ENCODE measurements at places on chromosomes 6 and 20. TPM values are rescaled to one million over a fixed set of nuclear protein-coding genes. Genes with fewer than 3 reads are reported as not detected.

GRCh38 chr6:72365773-72366172, 256.1 kb upstream of the KCNQ5 start:
- no peak overlapping the region for H3K4me3 ChIP-seq
- H3K4me1 ChIP-seq = no peaks in the 10 kb centered on the region
- H3K36me3 ChIP-seq = no peaks in the 10 kb centered on the region
- no peak for DNase-seq
- no peak overlapping the region for H3K27ac ChIP-seq

DNA sequence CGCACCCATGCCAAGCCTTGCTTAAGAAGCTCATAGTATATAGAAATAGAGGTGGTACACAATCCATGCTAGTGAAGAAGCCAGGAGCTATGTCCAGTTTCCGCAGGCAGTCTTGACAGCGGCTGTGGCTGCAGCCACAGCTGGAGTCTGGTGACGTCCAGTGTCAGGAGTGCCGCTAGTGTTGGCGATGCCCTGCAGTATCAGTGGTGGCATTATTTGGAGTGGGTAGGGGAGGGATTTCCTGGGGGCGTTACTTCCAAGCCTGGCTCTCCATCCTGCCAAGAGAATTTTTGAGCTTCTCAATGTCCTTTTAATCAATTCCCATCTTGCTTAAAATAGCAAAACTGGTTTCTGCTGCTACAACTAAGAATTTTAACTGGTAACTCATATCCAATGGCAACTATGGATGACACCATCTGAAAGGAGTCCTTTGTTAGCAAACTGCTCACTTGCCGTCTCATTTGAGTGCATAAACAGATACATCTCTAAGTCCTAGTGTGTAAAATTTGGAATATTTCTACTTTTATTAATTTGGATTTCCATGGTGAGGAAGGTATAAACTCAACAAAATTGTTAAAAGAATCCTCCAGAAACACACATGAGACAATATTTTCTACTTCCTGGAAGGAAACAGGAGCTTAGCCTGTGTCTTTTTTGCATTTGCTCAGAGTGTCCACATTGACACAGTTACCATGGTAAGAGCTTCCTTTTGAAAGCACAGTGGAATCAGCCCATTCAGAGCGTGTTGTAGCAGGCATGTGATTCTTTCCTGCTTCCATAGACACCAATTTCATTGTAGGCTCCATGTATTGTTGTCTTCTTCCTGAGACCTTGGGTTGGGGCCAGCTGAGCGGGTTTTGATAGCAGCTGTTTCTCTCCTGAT, 44.6 kb upstream of the PXDC1 start:
- no peak for DNase-seq
- H3K36me3 ChIP-seq = no peaks in the 10 kb centered on the region
- no peak overlapping the region for H3K4me3 ChIP-seq

DNA sequence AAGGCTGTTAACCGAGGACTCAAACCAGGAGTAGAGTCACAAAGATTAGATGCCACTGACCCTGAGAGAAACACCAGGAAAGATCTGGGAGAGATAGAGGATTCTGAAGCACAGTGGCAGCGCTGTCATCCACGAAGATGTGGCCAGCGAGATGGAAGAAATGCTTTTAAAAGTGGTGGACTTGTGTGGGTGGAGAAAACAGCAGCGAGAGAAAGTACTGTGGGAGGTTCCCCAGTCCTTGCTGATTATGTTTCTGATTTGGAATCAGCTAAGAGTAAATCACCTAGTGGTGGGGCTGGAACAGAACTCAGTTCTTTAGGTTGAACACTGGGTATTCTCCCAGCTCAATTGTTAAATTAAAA, 435 bp upstream of the ZNF322 start:
- H3K4me3 ChIP-seq = peak overlapping the region; percentile 89
- DNase-seq = no peak
- peaks cover 3% of the 10 kb centered on the region for H3K4me1 ChIP-seq
- peak overlapping the region; percentile 23 for H3K27ac ChIP-seq
- H3K36me3 ChIP-seq = peaks cover 22% of the 10 kb centered on the region

- no peak overlapping the region for H3K4me3 ChIP-seq
- no peaks in the 10 kb centered on the region for H3K4me1 ChIP-seq
- DNase-seq = no peak
- no peak overlapping the region for H3K27ac ChIP-seq
Observed at GRCh38 chr20:61978491-61978890, 87.2 kb downstream of the TAF4 start.

GRCh38 chr6:110748453-110748852, 66.8 kb downstream of the CDK19 start:
- H3K36me3 ChIP-seq = no peaks in the 10 kb centered on the region
- no peak for DNase-seq
- H3K27me3 ChIP-seq = no peaks in the 10 kb centered on the region
- H3K27ac ChIP-seq = no peak overlapping the region
- no peaks in the 10 kb centered on the region for H3K4me1 ChIP-seq

DNA sequence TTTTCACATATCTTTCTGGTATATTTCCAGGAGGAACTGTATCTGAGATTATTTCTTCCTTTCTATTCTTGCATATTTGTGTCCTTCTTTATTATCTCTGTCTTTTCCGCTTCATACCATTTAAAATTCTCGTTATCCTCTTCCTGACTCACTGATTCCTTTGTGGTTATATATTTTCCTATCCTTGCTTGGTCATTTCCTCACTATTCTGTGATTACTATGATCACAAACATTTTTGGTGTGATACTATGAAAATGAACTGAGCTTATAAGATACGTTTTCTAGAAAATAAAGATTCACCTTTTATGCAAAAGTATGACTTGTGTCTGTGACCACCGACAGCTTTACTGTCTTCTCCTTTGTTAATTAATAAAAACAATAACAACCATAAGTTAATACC, 26.5 kb upstream of the MYCT1 start:
- no peaks in the 10 kb centered on the region for H3K36me3 ChIP-seq
- H3K4me1 ChIP-seq = no peaks in the 10 kb centered on the region
- no peak overlapping the region for H3K4me3 ChIP-seq
- H3K27ac ChIP-seq = no peak overlapping the region
- no peaks in the 10 kb centered on the region for H3K27me3 ChIP-seq
- no peak for DNase-seq

DNA sequence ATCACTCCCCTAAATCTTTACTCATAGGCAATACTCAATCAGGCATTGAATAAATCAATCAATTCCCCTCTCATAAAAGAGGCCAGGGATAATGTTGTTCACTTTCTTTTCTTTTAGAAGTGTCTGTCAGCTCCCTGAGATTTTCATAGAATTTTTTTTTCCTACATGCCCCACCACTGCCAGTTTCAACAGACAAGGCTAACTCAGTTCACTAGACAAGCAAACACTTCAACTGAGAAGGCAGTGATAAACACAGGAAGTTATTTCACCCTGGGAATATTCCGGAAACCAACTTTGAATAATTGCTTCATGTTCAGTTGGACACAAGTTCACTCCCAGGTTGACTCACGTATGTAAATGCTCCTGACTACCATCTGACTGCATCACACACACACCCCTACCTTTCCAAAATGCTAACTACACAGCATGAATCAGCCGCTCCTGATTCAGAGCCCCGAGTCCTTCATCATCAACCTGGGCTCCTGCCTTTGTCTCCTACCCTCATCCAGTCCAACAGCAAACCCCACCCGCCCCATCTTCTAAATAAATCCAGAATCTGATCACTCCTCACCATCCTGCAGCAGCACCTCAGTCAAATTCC, 143.9 kb downstream of the BCAS1 start:
- no peaks in the 10 kb centered on the region for H3K27me3 ChIP-seq
- no peak overlapping the region for H3K4me3 ChIP-seq

DNA sequence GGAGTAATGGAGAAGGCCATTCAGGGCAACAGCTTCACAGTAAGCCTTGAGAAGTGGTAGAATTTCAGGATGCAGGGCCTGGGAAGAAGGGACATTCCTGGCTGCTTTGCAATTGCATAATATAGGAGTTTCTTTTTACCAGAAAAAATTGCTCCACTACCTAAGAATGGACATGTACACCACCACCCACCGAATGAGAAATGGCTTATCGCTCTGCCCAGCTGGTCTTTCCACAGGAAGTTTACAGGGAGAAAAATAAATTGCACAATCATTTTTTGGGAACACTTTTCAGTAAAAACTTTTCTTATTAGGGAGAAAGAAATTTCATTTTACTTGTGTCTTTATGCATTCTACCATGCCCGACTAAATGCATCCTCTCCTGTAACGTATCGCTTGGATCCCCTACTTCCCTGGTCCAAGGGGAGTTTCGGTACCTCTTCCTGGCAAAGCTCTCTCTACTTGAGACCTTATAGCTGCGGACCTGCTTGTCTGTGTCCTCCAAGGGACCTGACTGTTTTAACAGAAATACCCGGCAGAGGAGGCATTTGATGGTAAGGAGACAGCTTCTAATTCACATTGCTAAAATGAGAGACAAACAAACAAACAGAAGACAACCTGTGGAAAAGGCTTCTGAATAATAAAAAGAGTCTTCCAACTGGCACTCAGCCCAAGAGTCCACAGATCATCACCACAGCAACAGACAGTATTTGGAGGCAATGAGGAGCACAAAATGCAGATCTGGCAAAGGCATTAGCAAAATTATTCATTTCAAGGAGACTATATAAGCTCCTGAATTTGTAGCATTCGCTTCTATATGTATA, 54.2 kb downstream of the MAP3K5 start:
- H3K4me3 ChIP-seq = no peak overlapping the region
- no peak overlapping the region for H3K27ac ChIP-seq
- H3K4me1 ChIP-seq = no peaks in the 10 kb centered on the region
- DNase-seq = no peak
- H3K27me3 ChIP-seq = no peaks in the 10 kb centered on the region
- H3K36me3 ChIP-seq = no peaks in the 10 kb centered on the region

DNA sequence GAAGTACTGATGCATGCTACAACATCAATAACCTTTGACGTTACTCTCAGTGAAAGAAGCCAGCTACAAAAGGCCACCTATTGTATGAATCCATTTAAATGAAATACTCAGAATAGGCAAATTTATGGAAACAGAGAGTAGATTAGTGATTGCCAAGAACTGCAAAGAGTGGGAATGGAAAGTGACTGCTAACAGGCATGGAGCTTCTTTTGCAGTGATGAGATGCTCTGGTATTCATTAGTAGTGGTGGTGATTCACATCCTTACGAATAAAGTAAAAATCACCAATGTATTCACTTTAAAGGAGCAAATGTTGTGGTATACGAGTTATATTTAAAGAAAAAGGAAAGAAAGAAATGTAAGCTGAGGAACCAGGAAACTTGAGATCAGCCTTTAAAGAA, 126.8 kb upstream of the SAMD5 start:
- H3K4me3 ChIP-seq = no peak overlapping the region
- no peaks in the 10 kb centered on the region for H3K36me3 ChIP-seq
- H3K4me1 ChIP-seq = no peaks in the 10 kb centered on the region
- H3K27ac ChIP-seq = no peak overlapping the region
- H3K27me3 ChIP-seq = no peaks in the 10 kb centered on the region
- DNase-seq = no peak

DNA sequence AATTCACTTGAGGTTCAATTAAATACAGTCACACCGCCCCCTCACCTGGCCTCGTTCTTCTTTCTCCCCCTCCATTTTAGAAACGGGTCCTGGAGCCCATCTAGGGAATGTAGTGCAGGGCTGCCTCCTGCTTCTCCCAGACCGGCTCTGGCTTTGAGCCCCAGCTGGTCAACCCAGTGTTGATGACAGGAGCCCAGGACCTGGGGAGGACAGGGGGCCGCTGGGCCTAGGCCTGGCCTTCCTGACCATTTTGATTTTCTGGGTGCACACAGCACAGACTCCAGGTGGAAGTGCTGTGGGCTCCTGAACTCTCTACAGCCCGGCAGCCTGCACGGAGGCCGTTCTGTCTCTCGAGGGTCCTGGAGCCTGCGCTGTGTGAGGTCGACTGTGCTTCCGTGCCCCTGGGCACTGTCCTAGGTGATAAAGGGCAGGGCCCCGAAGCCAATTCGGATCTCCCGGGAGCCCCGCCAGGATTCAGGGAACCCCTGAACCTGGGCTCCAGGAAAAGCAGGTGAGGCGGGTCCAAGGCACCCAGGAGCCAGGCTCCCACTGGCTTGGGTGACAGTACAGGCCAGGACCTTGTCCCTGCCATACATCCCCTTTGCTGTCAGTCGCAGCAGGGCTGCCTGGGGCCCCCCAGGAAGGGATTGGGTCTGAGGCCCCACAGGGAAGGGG, 23.3 kb downstream of the NPEPL1 start:
- no peaks in the 10 kb centered on the region for H3K4me1 ChIP-seq
- no peak for DNase-seq
- no peaks in the 10 kb centered on the region for H3K36me3 ChIP-seq
- H3K27me3 ChIP-seq = no peaks in the 10 kb centered on the region

DNA sequence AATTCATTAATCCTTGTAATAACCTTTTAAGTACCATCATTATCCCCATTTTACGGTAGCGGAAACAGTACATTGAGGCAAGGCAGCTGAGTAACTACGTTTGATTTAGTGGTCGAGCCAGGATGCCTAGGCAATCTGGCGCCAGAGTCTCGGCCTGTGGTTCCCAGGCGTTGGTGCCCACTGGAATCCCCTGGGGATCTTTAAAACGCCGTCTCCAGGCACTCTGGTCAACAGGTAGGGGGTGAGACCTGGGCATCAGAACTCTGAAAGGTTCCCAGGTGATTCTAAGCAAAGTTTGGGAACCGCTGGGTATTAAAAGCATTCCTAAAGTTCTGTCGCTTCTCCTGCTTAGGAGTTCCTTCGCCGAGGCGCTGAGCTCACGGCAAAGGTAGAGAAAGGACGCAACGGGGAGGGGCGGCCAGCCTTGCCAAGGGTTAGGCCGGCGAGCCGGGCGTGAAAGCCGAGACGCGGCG, 939 bp downstream of the DTNBP1 start:
- no peaks in the 10 kb centered on the region for H3K27me3 ChIP-seq
- H3K36me3 ChIP-seq = no peaks in the 10 kb centered on the region
- peak overlapping the region; percentile 62 for H3K27ac ChIP-seq
- no peak for DNase-seq

EPPIN gene
- total RNA-seq = not detected

HLA-DPB1 gene
- 1.5 TPM for total RNA-seq

LGSN gene
- total RNA-seq = 0.30 TPM

ULBP2 gene
- total RNA-seq = 10.2 TPM

ASIP gene
- total RNA-seq = not detected
